ENCODE measurements at places on chromosomes 3 and 15. TPM values are rescaled to one million over a fixed set of nuclear protein-coding genes. Genes with fewer than 3 reads are reported as not detected.

Gene NTRK3
- total RNA-seq, result 1.2 TPM

Gene BOC
- 1.9 TPM for total RNA-seq

Gene ATP13A4
- total RNA-seq, result 11.0 TPM

Gene SCN11A
- 0.61 TPM for total RNA-seq

Gene MUSTN1
- total RNA-seq, result 3.2 TPM

Gene PP2D1
- not detected for total RNA-seq

Gene SLC26A6
- total RNA-seq, result 112 TPM

Gene WDR72
- 0.42 TPM for total RNA-seq

Gene BTLA
- total RNA-seq, result 0.32 TPM

Gene OR5K2
- total RNA-seq, result not detected

Gene REC114
- not detected for total RNA-seq

Gene SLC22A14
- 0.11 TPM for total RNA-seq
